ENCODE measurements at places on chromosomes 13 and 19. TPM values are rescaled to one million over a fixed set of nuclear protein-coding genes. Genes with fewer than 3 reads are reported as not detected.

The TGFBR3L gene
- total RNA-seq = 0.73 TPM

The CEACAM4 gene
- not detected for total RNA-seq

The FGF9 gene
- total RNA-seq = not detected

The ANGPTL4 gene
- total RNA-seq = 13.2 TPM

The RASAL3 gene
- 0.79 TPM for total RNA-seq

The IGFL2 gene
- not detected for total RNA-seq

The HSPB6 gene
- 0.20 TPM for total RNA-seq

The EXOSC5 gene
- 16.2 TPM for total RNA-seq

The NR2F6 gene
- 45.7 TPM for total RNA-seq

The HRC gene
- not detected for total RNA-seq

The SPACA4 gene
- total RNA-seq = not detected

The OVOL3 gene
- not detected for total RNA-seq

The CEACAM7 gene
- total RNA-seq = not detected

The SIGLEC14 gene
- total RNA-seq = not detected

The ATP4A gene
- not detected for total RNA-seq

The ZNF544 gene
- 54.7 TPM for total RNA-seq

The ZNF547 gene
- 2.9 TPM for total RNA-seq

The ZBTB45 gene
- total RNA-seq = 6.5 TPM

The CA11 gene
- total RNA-seq = 2.3 TPM

The TSSK6 gene
- total RNA-seq = 0.79 TPM

The BST2 gene
- total RNA-seq = 210 TPM

The PSG6 gene
- total RNA-seq = not detected

The NEK3 gene
- total RNA-seq = 16.9 TPM

The TNFSF11 gene
- not detected for total RNA-seq

Measured in pulmonary artery endothelial cell (primary cell).